Activated T-helper 1 cell treated with anti-CD3 and anti-CD28 coated beads, Interleukin-2, amount 50 U/mL, for 16 hours (primary cell): ENCODE measurements at places on chromosomes 12 and 14.

DNA sequence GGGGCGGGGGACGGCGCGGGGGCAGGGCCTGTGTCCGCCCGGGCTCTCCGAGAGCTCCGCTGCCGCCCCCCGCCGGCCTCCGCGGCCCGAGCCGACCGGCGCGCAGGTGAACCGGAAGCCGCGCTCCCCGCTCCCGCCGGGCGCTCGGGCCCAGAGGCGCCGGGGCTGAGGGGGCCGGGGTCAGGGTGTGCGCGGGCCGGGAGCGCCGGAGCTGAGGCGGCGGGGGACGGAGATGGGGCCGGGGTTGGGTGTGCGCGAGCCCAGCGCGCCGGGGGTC is 431 bp downstream of the HIP1R start:
- DNase-seq: no peak

DNA sequence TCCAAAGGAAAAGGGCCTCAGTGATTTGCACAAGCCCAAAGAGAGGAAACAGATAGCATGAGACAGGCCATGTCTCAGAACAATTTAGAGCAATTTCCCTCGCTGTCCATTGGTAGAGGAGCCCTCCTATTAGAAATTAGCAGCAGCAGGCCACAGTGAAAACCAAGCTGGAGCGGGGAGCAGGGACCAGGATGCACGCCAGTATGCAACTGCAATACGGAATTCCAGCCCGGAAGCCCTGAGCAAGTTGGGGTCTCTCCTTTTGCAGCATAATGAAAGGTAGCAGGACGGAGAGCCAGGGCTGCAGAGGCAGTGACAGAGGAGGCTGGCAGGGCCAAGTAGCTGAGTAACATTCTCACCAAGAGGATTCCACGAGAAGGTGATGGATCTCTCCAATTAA is 84.9 kb upstream of the CLMN start:
- no peak for DNase-seq

DNA sequence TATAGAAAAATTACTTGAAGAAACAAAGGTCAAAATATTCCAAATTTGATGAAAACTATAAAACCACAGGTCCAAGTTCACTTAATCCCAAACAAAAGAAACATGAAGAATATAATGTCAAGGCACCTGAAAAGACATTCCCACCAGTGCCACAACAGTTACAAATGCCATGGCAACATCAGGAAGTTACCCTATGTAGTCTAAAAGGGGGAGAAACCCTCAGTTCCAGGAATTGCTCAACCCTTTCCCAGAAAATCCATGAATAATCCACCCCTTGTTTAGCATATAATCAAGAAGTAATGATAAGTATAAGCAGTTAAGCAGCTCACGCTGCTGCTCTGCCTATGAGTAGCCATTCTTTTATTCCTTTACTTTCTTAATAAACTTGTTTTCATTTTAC is 3.8 kb upstream of the ACTR10 start:
- DNase-seq: no peak

GRCh38 chr12:97200181-97200580 is 262.4 kb upstream of the RMST start:
- DNase-seq: no peak

DNA sequence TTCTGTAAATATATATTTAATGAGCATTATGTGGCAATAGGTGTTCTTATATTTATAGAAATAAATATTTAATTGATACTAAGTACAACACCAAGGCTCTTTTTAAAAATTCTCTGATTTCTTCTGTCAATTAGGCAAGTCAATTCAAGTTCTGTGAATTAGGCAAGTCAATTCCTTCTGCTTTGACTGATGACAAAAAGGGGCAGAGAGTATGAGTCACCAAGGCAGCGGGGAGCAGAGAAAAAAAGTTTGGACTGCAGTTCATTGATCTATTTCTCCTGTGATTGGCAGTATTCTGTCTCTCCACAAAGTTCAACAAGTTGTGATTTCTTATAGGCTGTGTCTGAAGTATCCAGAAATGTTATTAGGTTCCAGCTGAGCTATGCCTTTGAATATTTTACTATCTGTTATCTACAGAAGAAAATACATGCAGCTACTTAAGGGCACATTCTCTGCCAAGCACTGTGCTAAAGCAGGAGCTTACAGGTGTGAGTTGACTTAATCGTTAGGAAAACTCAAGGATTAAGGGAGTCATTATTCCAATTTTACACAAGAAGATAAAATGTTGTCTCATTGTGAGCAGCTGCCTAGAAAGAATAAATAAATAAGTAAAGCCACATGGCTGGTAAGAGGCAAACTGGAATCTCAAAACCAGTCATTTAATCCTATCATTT is 206.4 kb upstream of the ALG10B start:
- no peak for DNase-seq

DNA sequence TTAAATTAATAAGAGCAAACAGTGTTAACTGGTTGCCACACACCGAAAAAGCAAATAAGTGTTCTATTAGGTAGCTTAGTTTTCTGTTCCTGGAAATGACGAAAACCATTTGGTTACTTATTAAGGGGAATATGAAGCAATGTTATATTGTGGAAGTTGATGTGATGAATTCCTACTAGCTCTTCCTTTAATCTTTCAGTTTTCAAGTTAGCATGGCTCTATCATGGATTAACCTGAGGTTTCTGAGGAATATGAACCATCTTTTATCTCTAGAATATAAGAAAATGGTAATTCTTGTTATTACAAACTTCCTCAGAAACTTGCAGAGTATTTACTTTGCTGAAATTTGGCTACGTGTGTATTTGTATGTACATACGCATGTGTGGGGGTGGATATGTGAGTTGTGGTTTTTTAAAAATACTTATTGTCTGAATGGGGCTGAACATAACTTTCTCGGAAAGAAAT is 245.7 kb downstream of the KCNC2 start:
- DNase-seq: no peak

GRCh38 chr14:68542346-68542745 is 250.5 kb downstream of the ZFP36L1 start:
- DNase-seq: no peak

GRCh38 chr14:94126800-94127199 is 2.6 kb downstream of the IFI27L2 start:
- DNase-seq: no peak

GRCh38 chr12:6916426-6917200 is 2.2 kb downstream of the ENO2 start:
- no peak for DNase-seq

- no peak for DNase-seq
These were observed 224.4 kb downstream of the SPTSSA start for GRCh38 chr14:34237677-34238076.

- DNase-seq: no peak
These were observed 37.5 kb downstream of the TM7SF3 start for GRCh38 chr12:26976687-26977086.

DNA sequence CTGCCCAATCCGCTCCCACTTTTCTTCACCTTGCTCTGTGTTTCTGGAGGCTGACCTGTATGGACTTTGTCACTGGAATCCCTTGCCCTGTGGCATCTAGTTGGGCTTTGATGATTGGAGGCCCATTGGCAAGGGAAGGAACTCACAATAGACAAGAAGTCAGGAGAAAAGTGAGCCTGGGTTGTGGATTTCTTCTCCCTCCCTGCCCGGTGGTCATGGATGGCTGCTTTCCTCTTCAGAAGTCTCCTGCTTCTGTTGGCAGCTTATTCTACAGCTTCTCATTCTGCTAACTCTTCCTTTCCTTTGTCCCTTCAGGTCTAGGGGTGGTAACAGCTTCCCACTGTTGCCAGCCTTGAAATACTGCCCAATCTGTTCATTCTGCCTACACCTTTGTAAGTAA is 13.9 kb upstream of the CCDC60 start:
- no peak for DNase-seq

DNA sequence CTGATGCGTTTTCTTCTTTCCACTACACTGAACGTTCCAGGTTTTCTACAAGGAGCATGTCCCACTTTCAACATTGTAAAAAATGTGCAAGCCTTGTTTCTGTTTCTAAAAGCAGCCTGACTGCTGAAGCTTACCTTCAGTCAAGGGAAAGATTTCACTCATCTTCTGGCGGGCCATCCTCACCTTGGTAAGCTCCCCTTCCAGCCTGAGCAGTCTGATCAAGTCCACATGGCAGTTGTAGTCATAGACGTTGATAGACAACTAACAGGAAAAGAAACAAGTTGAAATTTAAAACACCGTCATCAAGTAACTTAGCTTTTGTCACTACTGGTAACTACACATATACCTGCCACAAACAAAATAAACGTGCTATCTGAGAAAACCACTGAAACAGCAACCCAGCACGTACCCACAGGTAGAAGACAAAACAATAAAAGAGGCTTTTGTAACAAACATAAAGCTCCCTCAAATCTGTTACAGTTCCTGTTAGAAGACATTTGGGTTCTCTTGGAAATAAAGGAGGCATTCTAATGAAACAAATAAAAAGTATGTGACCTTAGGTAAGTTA is 11.9 kb downstream of the SART3 start:
- DNase-seq: no peak

DNA sequence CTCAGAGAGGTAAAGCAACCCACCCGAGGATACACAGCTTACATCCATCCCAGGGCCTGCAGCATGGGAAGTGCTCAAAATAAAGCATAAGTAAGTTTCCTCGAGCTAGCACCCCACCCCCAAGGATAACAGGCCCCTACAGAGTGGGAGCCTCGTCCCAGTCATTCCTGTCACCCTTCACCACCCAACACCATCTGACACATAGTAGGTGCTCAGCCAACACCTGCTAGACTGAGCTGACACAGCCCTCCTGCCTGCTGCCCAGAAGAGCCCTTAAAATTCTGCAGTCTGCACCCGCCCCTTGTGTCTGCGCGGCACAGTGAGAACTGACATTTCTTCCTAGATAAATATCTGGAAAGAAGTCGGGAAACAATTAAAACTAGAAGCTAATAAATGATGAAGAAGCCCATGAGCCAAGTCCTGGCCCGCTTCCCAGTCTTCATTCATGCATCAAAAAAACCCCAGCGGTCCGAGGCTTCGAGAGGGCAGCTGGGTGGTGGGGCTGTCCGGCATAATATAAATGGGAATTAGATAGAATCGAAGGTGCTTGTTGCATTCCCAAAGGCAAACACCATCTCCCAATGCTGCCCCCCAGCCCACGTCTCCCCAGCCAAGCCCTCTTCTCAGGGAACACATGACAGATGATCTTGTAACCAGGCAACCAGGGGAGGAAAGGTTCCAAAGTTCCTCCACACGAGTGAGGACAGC is 76.2 kb downstream of the BCL11B start:
- DNase-seq: no peak

DNA sequence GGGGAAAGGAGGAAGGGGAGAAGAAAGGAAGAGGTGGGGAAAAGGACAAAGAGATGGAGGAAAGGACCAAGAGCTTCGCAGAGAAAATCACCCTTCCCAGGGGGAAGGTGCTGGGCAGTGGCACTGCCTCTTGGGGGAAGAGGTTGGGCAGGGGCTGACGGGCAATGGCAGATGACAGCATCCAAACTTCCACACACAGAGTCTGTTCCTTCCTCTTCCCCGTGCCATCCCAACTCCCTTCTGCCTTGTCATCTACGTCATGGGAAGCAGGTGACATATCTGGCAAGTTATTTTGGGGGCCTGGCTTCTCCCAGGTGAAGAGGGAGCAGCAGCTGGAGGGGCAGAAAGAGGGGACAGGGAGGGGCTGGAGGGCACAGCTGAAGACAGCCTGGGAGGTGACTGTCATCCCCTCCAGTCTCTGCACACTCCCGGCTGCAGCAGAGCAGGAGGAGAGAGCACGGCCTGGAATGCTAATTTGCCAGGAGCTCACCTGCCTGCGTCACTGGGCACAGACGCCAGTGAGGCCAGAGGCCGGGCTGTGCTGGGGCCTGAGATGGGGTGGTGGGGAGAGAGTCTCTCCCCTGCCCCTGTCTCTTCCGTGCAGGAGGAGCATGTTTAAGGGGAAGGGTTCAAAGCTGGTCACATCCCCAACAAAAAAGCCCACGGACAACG is 43.9 kb upstream of the IQSEC3 start:
- DNase-seq: no peak

- DNase-seq: no peak
These were observed 12.9 kb downstream of the PRKCH start for GRCh38 chr14:61334197-61334701.

DNA sequence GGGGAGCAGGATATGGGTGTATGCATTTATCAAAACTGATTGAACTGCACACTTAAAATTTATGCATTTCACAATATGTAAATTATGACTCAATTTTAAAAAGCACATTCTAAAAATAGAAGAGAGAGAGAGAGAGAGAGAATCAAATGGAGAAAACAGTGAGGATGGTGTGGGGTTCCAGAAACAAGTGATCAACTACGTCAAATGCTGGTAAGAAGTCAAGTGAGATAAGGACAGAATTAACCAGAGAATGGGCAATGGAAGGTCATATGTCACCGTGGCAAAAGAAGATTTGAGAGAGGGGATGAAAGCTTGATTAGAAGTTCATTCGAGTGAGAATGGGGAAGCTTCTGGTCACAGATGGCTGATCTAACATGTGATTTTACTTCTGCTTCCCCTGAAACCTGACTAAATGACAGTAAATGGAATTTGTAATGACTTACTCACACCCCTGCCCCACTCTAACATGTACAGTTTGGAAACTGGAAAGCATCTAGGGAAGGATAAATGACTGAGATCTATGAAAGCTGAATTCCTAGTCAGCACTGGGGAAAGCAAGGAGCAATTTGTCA is 276.5 kb upstream of the AMIGO2 start:
- DNase-seq: no peak

- DNase-seq: no peak
These were observed 92.9 kb downstream of the FAR2 start for GRCh38 chr12:29241821-29242591.

- peak; percentile 17 for DNase-seq
These were observed 38.9 kb downstream of the PPP1R13B start for GRCh38 chr14:103808403-103809001.

- DNase-seq: no peak
These were observed 58.0 kb upstream of the TRHDE start for GRCh38 chr12:72214163-72214562.

GRCh38 chr12:102917026-102917787 is at the start of gene PAH:
Gene PAH (minus strand): TSS chr12:102917244. CDS start chr12:102917130, 114 bp downstream.
- DNase-seq: peak; percentile 1
